Dermis lymphatic vessel endothelial cell (primary cell): ENCODE measurements at places on chromosomes 7 and 10. TPM values are rescaled to one million over a fixed set of nuclear protein-coding genes. Genes with fewer than 3 reads are reported as not detected.

ANKRD1 gene
- total RNA-seq: 92.0 and 289 TPM in 2 replicates

HTR5A gene
- total RNA-seq: not detected in 2 replicates

CARD11 gene
- 0.43 and 2.1 TPM in 2 replicates for total RNA-seq

RELN gene
- total RNA-seq: 1,060 and 1,696 TPM in 2 replicates

RAB19 gene
- 0.17 TPM in 1 of 2 replicates, not detected in the other for total RNA-seq

JCAD gene
- total RNA-seq: 55.3 and 59.0 TPM in 2 replicates

ZWINT gene
- 6.2 and 10.2 TPM in 2 replicates for total RNA-seq

CD36 gene
- 217 and 326 TPM in 2 replicates for total RNA-seq

GALNT17 gene
- total RNA-seq: not detected in 2 replicates

UCN3 gene
- total RNA-seq: not detected in 2 replicates

ACTL6B gene
- not detected in 2 replicates for total RNA-seq

TDRD1 gene
- under 0.01 TPM in 1 of 2 replicates, not detected in the other for total RNA-seq

CBLL1 gene
- 10.2 and 17.5 TPM in 2 replicates for total RNA-seq

ADAP1 gene
- total RNA-seq: 1.4 and 5.0 TPM in 2 replicates

CHST12 gene
- total RNA-seq: 7.5 and 7.9 TPM in 2 replicates

LIPN gene
- total RNA-seq: not detected in 2 replicates

CPVL gene
- 0.33 and 0.52 TPM in 2 replicates for total RNA-seq

NODAL gene
- total RNA-seq: not detected in 2 replicates

MKI67 gene
- total RNA-seq: 3.4 and 3.6 TPM in 2 replicates

CDK13 gene
- 33.1 and 42.5 TPM in 2 replicates for total RNA-seq

COL17A1 gene
- under 0.01 TPM in 2 replicates for total RNA-seq

C7orf33 gene
- not detected in 2 replicates for total RNA-seq

ITPRIP gene
- total RNA-seq: 34.7 and 53.9 TPM in 2 replicates

SMURF1 gene
- total RNA-seq: 13.3 and 13.6 TPM in 2 replicates

AMZ1 gene
- total RNA-seq: under 0.01 TPM in 2 replicates

SORBS1 gene
- 3.7 and 10.7 TPM in 2 replicates for total RNA-seq

SCART1 gene
- 0.54 and 0.60 TPM in 2 replicates for total RNA-seq

SPACDR gene
- 0.09 and 0.22 TPM in 2 replicates for total RNA-seq
